Endothelial cell of umbilical vein (primary cell): ENCODE measurements at places on chromosomes 4 and X. TPM values are rescaled to one million over a fixed set of nuclear protein-coding genes. Genes with fewer than 3 reads are reported as not detected.
A peak's percentile ranks its signal among the peaks of the same experiment; 100 is the strongest.

- H3K27me3 ChIP-seq: no peaks in the 10 kb centered on the region
- no peak overlapping the region for H3K4me3 ChIP-seq
- no peaks in the 10 kb centered on the region for H3K4me1 ChIP-seq
- peak; percentile 1 for DNase-seq
- H3K36me3 ChIP-seq: no peaks in the 10 kb centered on the region
- no peak overlapping the region for H3K27ac ChIP-seq
Measured at GRCh38 chrX:11591723-11592346, 73.9 kb downstream of the ARHGAP6 start.

- H3K36me3 ChIP-seq: no peaks in the 10 kb centered on the region
- H3K27ac ChIP-seq: no peak overlapping the region
- no peaks in the 10 kb centered on the region for H3K27me3 ChIP-seq
Measured at GRCh38 chr4:57333684-57334083, 223.5 kb upstream of the IGFBP7 start.

GRCh38 chr4:185272245-185272644 lies 62.8 kb downstream of the SNX25 start:
- H3K4me1 ChIP-seq: peaks cover 9% of the 10 kb centered on the region
- no peaks in the 10 kb centered on the region for H3K36me3 ChIP-seq
- no peak overlapping the region for H3K27ac ChIP-seq
- no peak for DNase-seq
- no peak overlapping the region for H3K4me3 ChIP-seq
- no peaks in the 10 kb centered on the region for H3K27me3 ChIP-seq

DNA sequence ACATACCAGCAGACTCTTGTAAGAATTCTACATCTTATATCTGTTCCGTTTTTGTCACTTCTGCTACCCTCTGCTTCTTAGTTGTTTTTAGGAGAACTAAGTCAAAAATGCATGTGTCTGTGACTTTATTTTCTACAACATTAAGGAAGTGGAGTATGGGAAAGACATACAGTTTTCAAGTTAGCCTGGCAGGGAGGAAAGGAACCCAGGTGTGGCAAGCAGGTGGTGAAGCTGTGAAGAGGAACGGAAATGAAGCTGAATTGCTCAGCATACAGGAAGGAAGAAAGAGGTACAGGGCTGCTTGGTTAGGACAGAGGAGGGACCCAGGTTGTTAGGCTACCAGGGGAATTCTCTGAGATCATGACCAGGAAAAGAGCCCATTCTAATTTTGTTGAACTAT lies 9.4 kb downstream of the GPRIN3 start:
- H3K4me3 ChIP-seq: no peak overlapping the region
- H3K36me3 ChIP-seq: no peaks in the 10 kb centered on the region
- H3K27me3 ChIP-seq: peaks cover 3% of the 10 kb centered on the region
- no peak for DNase-seq
- H3K4me1 ChIP-seq: peaks cover 4% of the 10 kb centered on the region
- H3K27ac ChIP-seq: no peak overlapping the region

GRCh38 chr4:133450813-133451212 lies 301.7 kb downstream of the PCDH10 start:
- DNase-seq: no peak
- H3K4me3 ChIP-seq: no peak overlapping the region
- H3K27ac ChIP-seq: no peak overlapping the region
- H3K36me3 ChIP-seq: no peaks in the 10 kb centered on the region
- H3K4me1 ChIP-seq: peaks cover 3% of the 10 kb centered on the region
- H3K27me3 ChIP-seq: no peaks in the 10 kb centered on the region

The PDE6B gene
- total RNA-seq: 0.85 and 1.8 TPM in 2 replicates

GRCh38 chrX:135009057-135009610 lies 13.2 kb downstream of the RTL8B start:
- no peak overlapping the region for H3K27ac ChIP-seq
- no peaks in the 10 kb centered on the region for H3K36me3 ChIP-seq
- H3K27me3 ChIP-seq: peaks cover 3% of the 10 kb centered on the region
- no peak for DNase-seq
- no peak overlapping the region for H3K4me3 ChIP-seq
- peaks cover 4% of the 10 kb centered on the region for H3K4me1 ChIP-seq

DNA sequence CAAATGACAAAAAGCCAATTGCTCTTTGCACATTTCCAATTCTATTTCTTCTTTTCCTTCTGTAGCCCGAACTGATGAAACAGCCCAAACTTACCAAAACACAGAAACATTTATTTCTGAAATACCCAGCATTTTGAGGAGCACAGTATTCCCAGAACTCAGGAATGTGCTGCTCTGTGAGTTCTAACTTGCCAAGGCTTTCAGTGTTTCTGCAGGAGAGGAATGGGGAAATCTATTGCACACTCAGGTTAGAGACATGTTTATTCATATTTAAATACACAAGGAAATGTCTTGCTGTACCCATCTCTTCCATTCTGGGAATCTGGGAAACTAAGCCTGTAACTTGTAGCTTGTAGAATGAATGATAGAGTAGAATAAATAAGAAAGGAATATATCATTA lies 10.7 kb downstream of the TMPRSS11D start:
- H3K27ac ChIP-seq: no peak overlapping the region
- no peak for DNase-seq
- no peaks in the 10 kb centered on the region for H3K27me3 ChIP-seq

- H3K36me3 ChIP-seq: no peaks in the 10 kb centered on the region
- peak within 1 kb of the TSS; percentile 13 for H3K4me3 ChIP-seq
- H3K27me3 ChIP-seq: no peaks in the 10 kb centered on the region
- no peak within 1 kb of the TSS for H3K27ac ChIP-seq
Measured at GRCh38 chr4:73998040-73999011, at the start of gene CXCL5. TSS of gene CXCL5 (minus strand) at chr4:73998677. CDS start at chr4:73998581, 96 bp downstream.

GRCh38 chr4:174464949-174465348 lies 57.3 kb downstream of the HPGD start:
- H3K36me3 ChIP-seq: no peaks in the 10 kb centered on the region
- H3K27me3 ChIP-seq: no peaks in the 10 kb centered on the region

The CPE gene
- 8.1 and 9.2 TPM in 2 replicates for total RNA-seq

DNA sequence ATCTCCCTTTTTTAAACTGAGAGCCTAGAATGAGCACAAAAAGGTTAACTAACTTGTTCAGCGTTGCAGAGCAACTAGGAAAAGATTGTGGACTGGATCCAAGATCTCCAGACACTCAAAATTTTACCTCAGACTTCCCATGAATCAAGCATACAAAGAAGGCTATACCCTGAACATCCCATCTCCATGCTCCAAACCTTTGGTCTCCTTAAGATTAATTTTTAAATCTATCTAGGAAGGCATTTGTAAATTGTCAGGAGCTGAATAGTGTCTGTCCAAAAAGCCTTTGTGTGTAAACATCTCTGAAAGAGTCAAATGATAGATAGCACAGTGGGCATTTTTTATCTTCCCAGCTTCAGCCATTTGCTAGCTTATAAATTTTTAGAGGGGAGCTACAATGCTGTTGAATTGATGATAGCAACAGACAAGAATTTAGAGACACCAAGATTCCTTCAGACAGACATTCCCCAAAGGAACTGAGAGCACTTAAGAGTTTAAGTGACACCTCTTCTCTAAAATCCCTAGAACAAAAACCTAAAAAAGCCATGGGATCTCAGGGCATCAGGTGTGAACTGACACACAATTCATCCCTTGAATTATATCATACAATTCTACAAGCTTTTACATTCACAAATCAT lies 480.8 kb upstream of the FAM241A start:
- H3K4me1 ChIP-seq: no peaks in the 10 kb centered on the region
- H3K36me3 ChIP-seq: no peaks in the 10 kb centered on the region
- H3K27ac ChIP-seq: no peak overlapping the region
- DNase-seq: no peak
- no peak overlapping the region for H3K4me3 ChIP-seq

- no peaks in the 10 kb centered on the region for H3K27me3 ChIP-seq
- H3K27ac ChIP-seq: no peak overlapping the region
- no peak overlapping the region for H3K4me3 ChIP-seq
- peaks cover 45% of the 10 kb centered on the region for H3K4me1 ChIP-seq
- no peak for DNase-seq
- no peaks in the 10 kb centered on the region for H3K36me3 ChIP-seq
Measured at GRCh38 chr4:173214231-173214630, 45.6 kb downstream of the GALNT7 start.

DNA sequence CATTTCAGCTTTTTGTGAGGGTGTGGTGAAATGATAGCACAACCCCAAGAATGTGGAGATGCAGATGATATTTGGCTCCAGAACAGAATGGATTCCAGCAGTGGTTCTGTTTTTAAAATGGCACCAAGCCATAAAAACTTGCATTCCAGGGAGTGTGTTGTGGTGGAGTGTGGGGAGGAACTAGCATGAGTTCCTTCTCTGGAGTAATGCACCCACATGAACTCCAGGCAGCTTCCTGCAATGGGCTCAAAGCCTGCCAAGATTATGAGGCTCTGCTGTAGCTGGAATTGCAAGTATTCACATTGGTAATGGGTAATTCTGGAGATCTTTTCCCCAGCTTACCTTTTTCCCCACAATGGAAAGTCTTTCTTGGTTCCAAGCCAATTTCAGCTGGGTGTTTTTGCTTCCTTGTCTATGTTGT lies 161.4 kb downstream of the RAB28 start:
- H3K36me3 ChIP-seq: no peaks in the 10 kb centered on the region
- H3K4me3 ChIP-seq: no peak overlapping the region
- H3K27ac ChIP-seq: no peak overlapping the region
- H3K27me3 ChIP-seq: no peaks in the 10 kb centered on the region
- DNase-seq: no peak

DNA sequence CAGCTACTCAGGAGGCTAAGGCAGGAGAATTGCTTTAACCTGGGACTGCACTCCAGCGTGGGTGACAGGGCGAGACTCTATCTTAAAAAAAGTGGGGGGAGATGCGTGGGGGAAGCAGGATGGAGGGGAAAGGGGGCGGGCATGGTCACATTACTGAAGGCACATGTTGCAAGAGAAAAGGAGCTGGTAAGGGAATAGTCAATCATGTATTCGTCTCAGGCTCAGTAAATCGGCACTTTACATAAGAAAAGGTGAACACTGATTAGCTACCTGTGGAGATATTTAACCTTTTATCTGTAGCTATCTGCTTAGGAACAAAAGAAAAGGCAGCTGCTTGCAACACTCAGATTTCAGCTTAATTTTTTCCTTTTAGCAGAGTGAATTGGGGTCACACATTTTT lies 132.5 kb downstream of the PLS3 start:
- no peak for DNase-seq
- H3K27me3 ChIP-seq: no peaks in the 10 kb centered on the region

DNA sequence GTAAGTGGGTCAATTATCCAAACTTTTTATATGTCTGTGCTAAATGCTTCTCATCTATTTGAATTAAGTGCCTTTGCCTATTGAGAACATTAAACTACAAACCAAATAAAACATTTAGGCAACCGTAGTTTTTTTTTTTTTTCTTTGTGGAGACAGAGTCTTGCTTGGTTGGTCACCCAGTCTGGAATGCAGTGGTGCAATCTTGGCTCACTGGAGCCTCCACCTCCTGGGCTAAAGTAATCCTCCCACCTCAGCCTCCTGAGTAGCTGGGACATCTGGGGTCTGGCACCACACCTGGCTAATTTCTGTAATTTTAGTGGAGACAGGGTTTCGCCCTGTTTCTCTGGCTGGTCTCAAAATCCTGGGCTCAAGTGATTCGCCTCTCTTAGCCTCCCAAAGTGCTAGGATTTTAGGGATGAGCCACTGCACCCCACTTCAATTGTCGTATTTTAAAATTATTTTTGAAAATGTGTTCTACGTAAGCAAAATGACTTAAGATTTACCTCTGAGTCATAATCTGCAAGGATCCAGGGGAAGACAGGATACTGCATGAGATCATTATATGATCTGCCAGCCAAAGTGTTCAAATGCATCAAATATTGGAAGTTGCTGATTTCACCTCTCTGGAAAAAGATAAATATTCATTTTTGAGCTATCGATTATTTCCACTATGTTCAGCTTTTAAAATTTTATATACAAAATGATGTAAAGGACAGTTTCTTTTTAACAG lies 125.6 kb downstream of the CDS1 start:
- H3K4me3 ChIP-seq: no peak overlapping the region
- H3K27ac ChIP-seq: no peak overlapping the region
- DNase-seq: no peak
- H3K4me1 ChIP-seq: peaks cover 6% of the 10 kb centered on the region

GRCh38 chrX:72304877-72305276 lies 837 bp downstream of the CITED1 start:
- peaks cover 22% of the 10 kb centered on the region for H3K4me1 ChIP-seq
- no peak for DNase-seq
- H3K4me3 ChIP-seq: no peak overlapping the region
- peaks cover 69% of the 10 kb centered on the region for H3K27me3 ChIP-seq
- no peaks in the 10 kb centered on the region for H3K36me3 ChIP-seq

- H3K27me3 ChIP-seq: no peaks in the 10 kb centered on the region
- no peaks in the 10 kb centered on the region for H3K36me3 ChIP-seq
- DNase-seq: no peak
- no peaks in the 10 kb centered on the region for H3K4me1 ChIP-seq
- no peak overlapping the region for H3K4me3 ChIP-seq
Measured at GRCh38 chrX:56397636-56398035, 165.5 kb downstream of the KLF8 start.

GRCh38 chr4:1206299-1207156 lies 34.1 kb upstream of the SPON2 start:
- H3K27me3 ChIP-seq: no peaks in the 10 kb centered on the region
- no peaks in the 10 kb centered on the region for H3K4me1 ChIP-seq
- no peak overlapping the region for H3K27ac ChIP-seq
- no peak for DNase-seq

- H3K36me3 ChIP-seq: no peaks in the 10 kb centered on the region
- no peaks in the 10 kb centered on the region for H3K27me3 ChIP-seq
- H3K4me1 ChIP-seq: no peaks in the 10 kb centered on the region
- no peak for DNase-seq
Measured at GRCh38 chr4:183826461-183826860, 78.6 kb upstream of the STOX2 start.

The UGT2B17 gene
- not detected in 2 replicates for total RNA-seq

The NDP gene
- total RNA-seq: 0.60 TPM in 1 of 2 replicates, not detected in the other

DNA sequence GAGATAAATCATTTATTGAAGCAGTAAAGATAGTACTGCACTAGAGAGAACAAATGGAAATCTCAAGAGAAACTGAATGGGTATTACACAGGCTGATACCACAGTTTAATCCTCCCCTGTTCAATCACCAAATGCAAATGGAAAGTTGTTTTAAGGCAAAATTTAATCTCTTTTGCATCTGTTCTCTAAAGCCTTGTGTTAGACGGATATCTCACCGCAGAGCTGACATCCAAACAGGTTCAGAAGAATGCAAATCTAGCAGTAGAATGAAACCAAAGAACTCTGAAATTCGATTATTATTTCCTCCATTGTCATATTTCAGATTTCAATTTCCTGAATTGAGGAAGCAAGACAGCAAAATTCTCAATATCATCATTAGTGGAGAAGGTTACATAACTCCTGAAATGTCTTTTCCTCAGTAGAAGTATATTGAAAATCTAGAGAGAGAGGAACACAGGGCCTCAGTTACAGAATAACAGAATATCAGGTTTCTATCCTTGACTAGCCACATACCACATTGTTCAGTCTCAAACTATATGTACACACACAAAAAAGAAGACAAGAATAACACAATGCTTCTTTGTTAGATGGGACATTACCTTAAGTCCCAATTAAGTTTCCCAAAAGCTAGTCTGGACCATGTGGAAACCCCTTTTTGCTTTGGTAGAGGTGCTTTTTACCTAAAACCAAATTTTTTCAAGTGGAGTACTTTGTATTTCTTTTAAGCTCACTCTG lies 94.1 kb upstream of the BANK1 start:
- no peak overlapping the region for H3K27ac ChIP-seq
- no peaks in the 10 kb centered on the region for H3K27me3 ChIP-seq
- DNase-seq: no peak
- no peaks in the 10 kb centered on the region for H3K4me1 ChIP-seq
- H3K36me3 ChIP-seq: no peaks in the 10 kb centered on the region
- H3K4me3 ChIP-seq: no peak overlapping the region

The EMCN gene
- total RNA-seq: 76.2 and 97.3 TPM in 2 replicates

- H3K36me3 ChIP-seq: no peaks in the 10 kb centered on the region
- no peaks in the 10 kb centered on the region for H3K27me3 ChIP-seq
- no peak for DNase-seq
- H3K27ac ChIP-seq: no peak overlapping the region
- no peak overlapping the region for H3K4me3 ChIP-seq
Measured at GRCh38 chr4:87317527-87317926, 5.2 kb downstream of the HSD17B13 start.
